ENCODE measurements at places on chromosomes 11 and 22.

DNA sequence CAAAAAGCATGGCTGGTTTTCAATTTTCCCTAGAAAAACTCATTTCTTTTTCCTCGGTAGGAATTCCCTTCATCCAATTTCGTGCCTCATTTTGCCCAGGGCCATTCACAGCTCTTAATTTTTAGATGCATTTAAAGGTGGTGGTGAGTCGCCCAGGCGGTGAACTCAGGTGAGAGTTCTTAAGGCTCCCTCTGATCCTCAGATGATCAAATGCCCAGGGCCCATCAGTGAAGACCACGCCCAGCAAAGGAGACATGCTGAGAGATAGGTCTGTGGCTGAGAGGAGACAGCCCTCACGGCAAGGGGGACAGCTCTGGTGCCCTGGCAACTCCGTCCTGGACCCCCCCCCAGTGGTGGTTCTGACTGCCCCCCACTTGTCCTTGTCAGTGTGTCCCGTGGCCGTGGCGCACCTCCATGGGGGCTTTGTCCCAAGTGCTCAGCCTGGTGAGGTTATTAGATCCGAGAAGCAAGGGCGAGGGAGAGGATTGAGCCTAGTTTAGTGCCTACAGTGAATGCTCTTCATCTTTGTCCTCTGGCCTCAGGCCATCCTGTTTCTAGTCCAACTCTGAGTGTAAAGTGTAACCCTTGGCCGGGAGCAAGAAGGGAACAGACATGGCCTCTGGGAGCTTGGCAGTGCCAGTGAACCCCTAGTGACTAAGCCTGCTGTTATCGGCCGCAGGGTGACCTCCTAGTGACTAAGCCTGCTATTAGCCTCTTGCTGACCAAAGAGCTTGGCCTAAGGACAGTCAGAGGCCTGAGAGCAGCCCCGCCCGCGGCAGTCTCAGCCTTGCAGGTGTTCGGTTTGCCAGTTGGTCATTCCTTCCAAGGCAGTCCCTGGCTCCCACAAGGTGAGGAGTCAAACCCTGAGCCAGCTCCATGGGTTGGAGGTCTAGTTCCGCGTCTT lies 83.5 kb downstream of the CTTN start:
- no peak for DNase-seq

- no peak for DNase-seq
Observed at GRCh38 chr11:9302448-9302847, 11.9 kb downstream of the TMEM41B start.

GRCh38 chr22:37068859-37069258 lies 17.3 kb downstream of the KCTD17 start:
- DNase-seq: no peak

DNA sequence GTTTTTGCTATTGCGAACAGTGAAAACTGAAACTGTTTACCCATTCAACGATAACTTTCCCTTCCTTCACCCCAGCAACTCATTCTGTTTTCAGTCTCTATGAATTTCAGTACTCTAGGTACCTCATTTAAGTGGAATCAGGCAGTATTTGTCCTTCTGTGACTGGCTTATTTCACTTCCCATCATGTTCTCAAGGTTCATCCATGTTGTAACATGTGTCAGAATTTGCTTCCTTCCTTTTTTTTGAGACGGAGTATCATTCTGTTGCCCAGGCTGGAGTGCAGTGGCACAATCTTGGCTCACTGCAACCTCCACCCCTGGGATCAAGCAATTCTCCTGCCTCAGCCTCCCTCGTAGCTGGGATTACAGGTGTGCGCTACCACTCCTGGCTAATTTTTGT lies 23.7 kb downstream of the HTR3B start:
- no peak for DNase-seq

DNA sequence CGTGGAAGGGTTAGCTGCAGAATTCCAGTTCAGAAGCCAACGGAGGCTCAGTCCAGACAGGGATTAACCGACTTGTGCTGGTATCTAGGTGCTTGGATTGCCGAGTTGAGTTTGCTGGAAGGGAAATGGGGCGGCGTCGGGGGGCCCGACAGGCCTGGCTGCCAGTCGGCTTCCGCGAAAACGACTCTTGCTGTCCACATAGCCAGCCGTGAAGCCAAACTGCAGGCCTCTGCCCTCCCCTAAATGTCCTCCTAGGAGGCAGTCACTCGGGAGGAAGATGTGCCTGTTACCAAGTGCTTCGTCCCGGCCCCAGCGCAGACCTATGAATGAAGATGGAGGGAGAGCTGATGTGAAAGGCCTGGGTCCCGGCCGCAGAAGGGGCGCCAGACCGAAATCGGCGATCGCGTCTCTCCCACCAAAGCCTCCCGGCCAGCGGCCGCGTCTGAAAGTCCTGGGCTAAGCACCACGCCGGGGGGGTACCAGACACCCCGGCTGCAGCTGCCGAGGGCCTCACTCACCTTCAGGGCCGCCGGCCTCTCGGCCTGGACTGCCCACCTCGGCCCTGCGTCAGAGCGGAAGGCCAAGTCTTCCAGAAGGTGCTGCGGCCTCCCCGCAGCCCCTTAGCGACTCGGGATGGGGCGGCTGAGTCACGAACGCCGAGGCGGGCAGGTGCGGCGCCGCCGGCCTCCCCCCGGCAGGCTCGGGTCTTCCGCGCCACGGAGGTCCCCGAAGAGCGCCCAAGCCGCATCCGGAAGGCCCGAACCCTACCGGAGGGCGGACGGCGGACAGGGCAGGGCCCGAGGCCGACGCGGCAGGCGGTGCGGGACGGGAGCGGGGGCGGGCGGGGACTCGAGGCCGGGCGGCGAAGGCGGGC lies 7.5 kb downstream of the DPAGT1 start:
- peak; percentile 58 for DNase-seq

DNA sequence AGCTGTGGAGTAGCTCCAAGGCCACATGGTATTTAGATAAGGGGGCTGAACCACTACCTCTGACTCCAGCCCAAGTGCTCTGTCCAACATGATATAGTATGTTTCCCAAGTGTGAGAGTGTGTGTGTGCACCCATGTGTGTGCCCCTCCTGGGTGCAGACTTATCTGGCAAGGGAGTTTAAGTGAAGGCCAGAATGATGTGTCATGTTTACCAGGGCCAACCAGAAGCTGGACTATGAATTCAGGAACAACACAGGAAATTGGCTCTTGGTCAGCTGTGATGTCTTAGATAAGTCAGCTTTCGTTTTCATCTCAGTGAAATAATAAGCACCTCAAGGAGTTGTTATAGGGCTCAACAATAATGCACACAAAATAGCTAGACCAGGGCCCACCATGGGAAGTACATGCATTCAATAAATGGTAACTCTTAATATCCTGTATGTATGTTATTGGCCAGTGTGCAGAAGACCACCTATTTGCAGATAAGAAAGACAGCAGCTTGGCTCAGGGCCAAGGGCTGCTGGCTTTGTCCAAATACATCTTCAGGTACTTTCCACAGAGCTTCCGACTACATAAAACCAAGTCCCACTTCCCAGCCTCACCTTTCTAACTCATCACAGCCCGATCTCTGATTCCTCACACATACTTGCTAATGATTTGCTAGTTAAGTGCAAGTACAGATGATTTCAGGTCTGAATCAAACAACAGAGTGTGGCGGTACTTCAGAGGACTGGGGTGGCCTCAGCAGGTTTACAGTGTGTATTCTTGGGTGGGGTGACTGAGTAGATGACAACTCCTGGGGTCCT lies 120.9 kb downstream of the ME3 start:
- DNase-seq: no peak

- no peak for DNase-seq
Observed at GRCh38 chr22:23274146-23274526, 93.8 kb downstream of the BCR start.

- DNase-seq: no peak
Observed at GRCh38 chr11:16421826-16422225, 65.5 kb upstream of the SOX6 start.

GRCh38 chr11:128239306-128239705 lies 348.1 kb downstream of the ETS1 start:
- DNase-seq: no peak

GRCh38 chr22:36175892-36176291 lies 15.3 kb upstream of the APOL3 start:
- DNase-seq: no peak

DNA sequence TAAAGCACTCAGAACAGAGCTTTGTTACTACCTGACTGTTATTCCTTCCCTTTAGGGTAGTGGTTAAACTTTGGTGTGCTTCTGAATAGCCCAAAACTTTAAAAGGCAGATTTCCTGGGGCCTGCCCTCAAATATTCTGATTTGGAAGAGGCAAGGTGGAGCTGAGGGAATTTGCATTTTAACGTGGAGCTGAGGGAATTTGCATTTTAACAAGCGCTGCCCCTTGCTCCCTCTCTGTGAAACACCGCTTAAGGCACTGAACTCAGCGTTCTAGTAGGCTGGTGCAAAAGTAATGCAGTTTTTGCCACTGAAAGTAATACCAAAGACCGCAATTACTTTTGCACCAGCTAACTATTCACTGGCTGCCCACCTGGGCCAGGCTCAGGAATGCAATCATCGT lies 35.0 kb downstream of the TPST2 start:
- no peak for DNase-seq

GRCh38 chr22:31268281-31268680 lies 24.0 kb downstream of the PIK3IP1 start:
- no peak for DNase-seq

DNA sequence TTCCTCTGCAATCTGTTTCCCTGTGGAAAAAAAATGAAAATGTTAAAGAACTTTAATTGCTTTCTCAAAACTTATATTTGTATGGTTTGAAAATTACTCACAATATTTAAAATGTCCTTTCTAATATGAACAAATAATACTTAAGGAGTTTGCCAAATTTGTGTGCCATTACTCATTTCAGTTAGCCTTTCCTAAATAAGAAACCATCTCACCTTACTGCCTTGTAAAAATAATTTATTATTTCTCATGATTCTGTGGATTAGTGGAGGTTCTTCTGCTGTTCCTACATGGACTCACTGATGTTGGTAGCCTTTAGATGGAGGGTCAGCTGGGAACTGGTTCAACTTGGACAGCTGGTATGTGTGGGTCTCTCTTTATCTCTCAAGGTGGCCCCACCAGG lies 428.6 kb downstream of the CNTN5 start:
- no peak for DNase-seq

- no peak for DNase-seq
Observed at GRCh38 chr22:42972649-42973535, 42.1 kb downstream of the PACSIN2 start.

All from ureter (tissue), 1 donor.